ENCODE measurements at places on chromosomes 7 and 10.

GRCh38 chr10:1774796-1775195 lies 37.5 kb upstream of the ADARB2 start:
- peak; percentile 35 for DNase-seq

- DNase-seq, result no peak
Measured at GRCh38 chr7:101466871-101467270, 104.2 kb downstream of the COL26A1 start.

GRCh38 chr10:77360835-77361234 lies 276.8 kb downstream of the KCNMA1 start:
- no peak for DNase-seq

DNA sequence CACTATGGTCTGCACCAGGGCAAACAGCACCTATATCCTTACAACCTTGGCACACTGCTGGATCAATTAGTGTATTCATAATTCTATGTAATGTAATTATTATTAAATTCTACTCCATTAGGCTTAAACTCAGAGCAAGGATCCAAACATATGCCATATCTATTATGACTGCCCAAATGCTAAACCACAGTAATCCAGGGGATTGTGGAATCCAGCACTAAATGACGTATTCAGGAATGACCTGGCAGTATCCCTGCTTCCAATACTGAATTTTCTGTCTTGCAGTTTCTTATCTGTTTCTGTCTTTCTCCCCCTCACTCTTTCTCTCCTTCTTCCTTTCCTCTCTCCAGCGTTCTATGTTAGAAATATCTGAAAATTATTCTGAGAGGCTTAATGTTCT lies 16.5 kb upstream of the UBE2D1 start:
- no peak for DNase-seq

DNA sequence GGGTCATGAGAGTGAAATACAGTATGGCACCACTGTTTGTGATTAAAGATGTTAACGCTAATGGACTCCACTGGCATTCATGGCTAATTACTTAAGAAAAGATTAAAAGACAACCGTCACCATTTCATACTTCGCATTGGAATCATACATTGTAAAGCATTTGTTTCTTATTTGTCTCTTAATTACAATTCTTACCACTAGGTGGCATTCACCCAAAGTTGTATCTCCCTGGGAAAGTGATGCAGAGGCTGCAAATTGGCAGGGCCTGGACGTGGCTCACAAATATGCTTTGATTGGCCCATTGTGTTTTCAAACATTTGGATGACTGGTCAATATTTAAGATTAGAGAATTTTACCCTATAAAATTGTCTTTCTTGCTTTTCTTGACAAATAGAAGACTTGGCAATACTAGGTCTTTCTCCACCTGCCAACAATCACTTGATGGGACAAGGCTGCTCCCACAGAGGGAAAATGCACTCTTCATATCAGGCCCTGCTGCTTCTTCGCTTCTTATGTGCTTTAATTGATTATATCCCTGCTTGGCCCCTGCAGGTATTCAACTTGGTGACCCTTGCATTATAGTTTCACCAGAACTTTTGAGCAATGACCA lies 72.1 kb upstream of the STARD3NL start:
- no peak for DNase-seq
